ENCODE measurements at places on chromosomes 5 and 9.
A peak's percentile ranks its signal among the peaks of the same experiment; 100 is the strongest.

DNA sequence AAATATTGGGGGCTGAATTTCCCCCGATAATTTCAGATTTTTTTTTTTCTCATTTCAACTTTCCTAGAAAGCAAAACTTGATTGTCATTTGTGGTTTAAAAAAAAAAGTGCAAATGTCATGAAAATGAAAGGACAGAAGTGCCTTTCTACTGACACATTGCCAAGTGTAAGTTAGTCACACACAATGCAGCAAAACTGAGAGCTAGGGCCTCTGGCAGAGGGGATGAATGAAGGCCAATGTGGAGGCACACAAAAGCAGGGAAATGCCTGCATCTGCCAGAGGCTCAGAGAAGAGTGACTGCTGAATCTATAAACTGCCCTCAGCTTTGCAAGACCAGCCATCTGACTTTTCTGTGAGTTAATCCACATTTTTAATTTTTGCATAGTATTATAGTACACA lies 6.8 kb upstream of the IFNA5 start:
- DNase-seq = no peak

GRCh38 chr5:11650936-11651335 lies 253.3 kb downstream of the CTNND2 start:
- no peak for DNase-seq

- no peak for DNase-seq
Observed at GRCh38 chr5:3931976-3932375, 336.3 kb downstream of the IRX1 start.

- no peak for DNase-seq
Observed at GRCh38 chr9:115951977-115952376, 201.6 kb upstream of the PAPPA start.

DNA sequence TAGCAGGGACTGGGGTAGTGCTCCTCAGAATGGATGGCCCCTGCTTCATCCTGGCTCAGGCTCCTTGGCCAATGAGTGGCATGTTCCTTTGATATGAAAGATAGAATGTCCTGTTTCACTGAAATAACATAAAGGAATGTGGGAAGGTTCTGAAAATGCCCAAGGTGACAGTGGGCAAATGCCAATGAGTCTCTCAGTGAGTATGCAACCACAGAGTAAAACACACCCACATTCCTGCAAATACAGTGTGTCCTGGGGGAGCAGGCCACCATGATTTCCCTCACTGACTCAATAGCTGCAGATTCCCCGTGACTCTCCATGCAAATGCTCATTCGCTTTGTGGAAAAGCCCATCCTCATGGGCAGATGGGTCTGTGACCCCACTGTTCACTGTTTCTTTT lies 36.4 kb downstream of the ZNF366 start:
- no peak for DNase-seq

GRCh38 chr5:53560028-53560427 lies 411 bp upstream of the NDUFS4 start:
- DNase-seq = no peak

DNA sequence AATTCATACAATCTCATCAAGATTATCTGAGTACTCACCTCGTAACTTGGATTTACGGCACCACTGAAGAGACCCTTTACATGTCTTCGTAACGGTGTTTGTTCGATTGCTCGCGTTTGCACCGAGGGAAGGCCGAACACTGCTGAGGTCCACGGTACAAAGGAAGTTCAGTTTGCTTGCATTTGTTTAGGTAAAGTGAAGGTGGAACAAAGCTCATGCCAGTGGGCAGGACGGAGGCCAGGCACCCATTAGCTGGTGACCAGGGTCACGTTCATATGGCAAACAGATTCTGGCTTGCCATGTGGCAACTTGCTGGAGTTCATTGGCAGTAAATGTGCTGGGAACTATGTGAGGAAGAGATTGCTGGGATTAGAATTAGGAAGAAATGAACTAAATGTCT lies 164.8 kb downstream of the MACROH2A1 start:
- DNase-seq = no peak

DNA sequence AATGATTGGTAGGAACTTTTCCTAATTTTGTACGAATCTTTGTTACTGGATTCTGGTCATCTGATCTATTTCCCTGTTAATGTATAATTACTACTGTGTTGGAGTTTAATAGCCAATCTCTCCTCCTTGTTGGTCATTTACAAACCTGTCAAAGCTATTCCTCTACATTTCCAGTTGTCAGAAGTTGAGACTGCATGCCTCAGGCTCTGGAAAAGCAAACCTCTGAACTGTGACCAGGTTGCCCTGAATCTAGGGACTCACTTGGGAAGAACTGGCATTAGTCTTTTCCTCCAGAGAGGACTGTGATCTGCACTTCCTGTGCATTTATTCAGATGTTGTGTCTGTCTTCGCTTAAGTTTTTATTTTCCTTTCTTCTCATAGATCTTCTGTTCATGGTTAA lies 16.1 kb downstream of the PDLIM4 start:
- DNase-seq = no peak

- DNase-seq = no peak
Observed at GRCh38 chr5:100551183-100551582, 16.0 kb downstream of the FAM174A start.

DNA sequence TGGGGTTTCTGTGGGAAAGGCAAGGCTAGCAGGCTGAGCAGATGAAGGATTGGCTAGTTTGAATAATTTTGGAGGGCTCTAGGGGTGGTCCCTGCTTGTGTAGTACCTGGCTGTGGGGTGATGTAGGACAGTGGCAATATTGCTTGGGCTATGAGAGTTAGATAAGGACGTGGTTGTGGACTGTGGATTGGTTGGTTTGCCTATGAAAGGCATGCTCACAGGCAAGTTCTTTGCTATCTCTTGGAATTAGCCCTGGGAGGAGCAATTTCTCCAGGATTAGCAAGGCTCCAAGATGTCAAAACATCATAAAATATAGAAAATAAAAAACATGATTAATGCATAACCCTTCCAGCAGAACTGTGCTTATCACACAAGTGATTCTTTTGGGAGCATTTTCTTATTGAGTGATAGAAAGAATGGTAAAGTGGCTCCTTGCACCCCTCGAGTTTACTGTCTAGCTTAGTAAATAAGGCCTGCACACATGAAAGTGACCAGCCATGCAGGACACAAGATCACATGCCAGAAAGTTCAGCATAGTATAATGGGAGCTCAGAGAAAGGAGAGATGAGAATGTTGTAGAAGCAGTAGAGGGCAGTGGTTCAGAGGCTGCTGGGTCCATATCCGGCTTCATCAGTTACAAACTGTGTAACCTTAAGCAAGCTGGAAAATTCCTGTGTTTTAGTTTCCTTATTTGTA lies 13.8 kb downstream of the AOPEP start:
- no peak for DNase-seq

GRCh38 chr9:121909111-121909510 lies 184.0 kb downstream of the TTLL11 start:
- DNase-seq = no peak

- DNase-seq = no peak
Observed at GRCh38 chr5:163172540-163173338, 264.7 kb upstream of the CCNG1 start.

- DNase-seq = no peak
Observed at GRCh38 chr9:91198405-91198804, 163.3 kb downstream of the AUH start.

GRCh38 chr9:128323212-128323730 lies 632 bp downstream of the COQ4 start:
- DNase-seq = no peak

GRCh38 chr9:95343725-95344287 lies 26.3 kb upstream of the FANCC start:
- DNase-seq = no peak

- DNase-seq = no peak
Observed at GRCh38 chr5:14357851-14358250, 214.7 kb downstream of the TRIO start.

GRCh38 chr5:109769597-109770291 lies 80.0 kb downstream of the MAN2A1 start:
- DNase-seq = no peak

GRCh38 chr9:87089506-87089905 lies 142.2 kb upstream of the GAS1 start:
- DNase-seq = no peak

GRCh38 chr5:153572411-153573145 lies 82.1 kb downstream of the GRIA1 start:
- DNase-seq = no peak

DNA sequence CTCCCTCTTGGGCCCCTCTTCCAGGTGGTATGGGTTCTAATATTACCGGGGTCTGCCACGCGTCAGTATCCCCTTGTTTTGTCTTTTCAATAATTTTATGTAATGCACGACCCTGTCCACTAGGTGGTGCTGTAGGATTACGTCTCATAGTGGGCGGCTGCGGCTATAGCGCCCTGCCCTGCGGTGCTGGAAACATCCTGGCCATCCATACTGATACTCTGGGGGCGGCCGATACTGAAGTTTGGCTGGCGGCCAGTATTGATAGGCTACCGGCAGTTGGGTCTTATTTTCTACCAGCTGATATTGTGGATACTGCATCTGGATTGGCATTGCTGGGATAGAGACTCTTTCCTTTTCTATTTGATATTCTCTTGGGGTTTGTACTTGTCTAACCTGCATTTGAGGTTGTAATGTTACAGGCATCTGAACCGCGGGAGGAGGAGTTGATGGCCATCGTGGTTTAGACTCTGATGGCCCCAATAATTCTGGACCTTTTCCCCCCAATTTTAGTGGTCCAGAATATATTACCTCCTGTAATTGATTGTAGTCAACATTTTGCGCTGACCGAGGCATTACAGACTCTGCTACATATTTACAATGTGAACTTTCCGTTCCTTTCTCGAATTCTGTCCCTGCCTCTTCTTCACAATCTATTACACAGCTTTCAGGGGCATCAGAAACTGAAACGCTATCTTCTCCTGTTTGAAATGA lies 3.3 kb upstream of the TMEM141 start:
- peak; percentile 76 for DNase-seq

DNA sequence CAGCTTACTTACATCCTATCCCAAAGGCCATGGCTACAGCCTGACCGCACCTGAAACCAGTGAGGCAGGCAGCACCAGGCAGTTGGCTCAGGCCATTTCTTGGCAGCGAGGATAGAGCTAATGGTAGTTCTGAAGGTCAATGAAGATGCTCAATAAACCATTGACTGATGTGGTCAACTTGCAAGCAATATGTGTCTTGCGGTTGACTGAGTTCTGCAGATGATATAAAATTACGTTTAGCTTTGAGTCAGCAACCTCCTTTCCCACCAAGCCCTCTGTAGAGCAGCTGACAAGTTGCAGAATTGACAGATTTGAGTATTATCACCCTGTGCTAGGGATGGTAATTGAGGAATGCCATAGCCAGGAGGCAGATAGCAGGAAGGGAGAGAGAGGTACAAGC lies 189.0 kb upstream of the PUM3 start:
- DNase-seq = no peak

- DNase-seq = no peak
Observed at GRCh38 chr9:122526602-122527001, 491 bp downstream of the OR1N1 start.

DNA sequence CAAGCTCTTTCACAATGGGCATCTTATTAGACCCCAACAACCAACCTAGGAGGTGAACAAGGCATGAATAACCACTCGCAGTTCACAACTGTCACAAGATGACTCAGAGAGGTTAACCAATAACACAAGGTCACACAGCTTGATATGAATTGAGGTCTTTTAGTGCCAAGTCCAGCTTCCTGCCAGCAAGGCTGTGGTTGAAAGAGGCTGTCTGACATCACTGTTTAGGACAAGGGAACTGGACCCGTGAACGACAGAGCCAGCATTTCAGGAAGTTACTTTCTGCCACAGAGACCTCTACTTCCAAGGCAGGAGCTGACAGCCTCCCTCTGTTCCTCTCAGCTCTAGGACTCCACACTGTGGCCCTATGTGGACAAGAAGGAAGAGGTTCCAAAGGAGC lies 53.4 kb upstream of the ALDH1B1 start:
- DNase-seq = peak; percentile 44

DNA sequence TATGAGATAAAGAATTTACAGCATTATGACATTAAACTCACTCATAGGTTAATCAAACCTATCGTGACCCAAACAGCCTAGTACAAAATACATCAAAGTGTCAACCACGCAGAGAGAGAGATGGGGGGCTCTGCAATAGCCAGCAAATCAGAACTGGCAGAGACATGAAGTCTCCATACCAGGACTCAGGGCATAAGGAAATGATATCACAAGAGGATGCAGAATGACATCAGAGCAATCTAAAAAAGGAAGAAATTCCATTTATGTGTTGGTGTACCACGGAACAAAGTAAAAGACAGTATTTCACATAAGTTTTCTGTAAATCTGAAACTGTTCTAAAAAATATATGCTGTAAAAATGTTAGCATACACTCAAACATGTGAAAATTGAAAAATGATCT lies 24.6 kb downstream of the BICD2 start:
- DNase-seq = no peak

GRCh38 chr5:157558041-157558595 lies 17.5 kb downstream of the ADAM19 start:
- no peak for DNase-seq

- no peak for DNase-seq
Observed at GRCh38 chr5:14183187-14183939, 40.2 kb downstream of the TRIO start.

DNA sequence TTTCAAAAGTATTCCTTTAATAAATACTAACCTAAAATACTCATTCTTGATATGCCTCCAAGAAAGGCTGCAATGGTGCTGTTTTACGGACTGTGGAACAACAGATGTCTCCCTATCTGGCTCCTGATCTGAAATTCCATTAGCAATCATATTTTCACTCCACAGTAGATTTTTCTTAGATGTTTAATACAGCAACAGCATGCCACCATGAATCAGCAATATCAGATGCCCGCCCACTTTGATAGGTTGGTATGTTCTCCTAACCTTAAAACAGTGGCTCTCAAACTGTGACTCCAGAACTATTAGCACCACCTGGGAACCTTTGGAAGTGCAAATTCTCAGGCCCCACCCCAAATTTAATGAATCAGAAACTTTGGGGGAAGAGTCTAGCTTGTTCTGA lies 110.2 kb downstream of the MLLT3 start:
- DNase-seq = no peak

- DNase-seq = no peak
Observed at GRCh38 chr9:109512170-109512756, 14.2 kb upstream of the PTPN3 start.

- DNase-seq = no peak
Observed at GRCh38 chr9:107982001-107982400, 492.4 kb upstream of the KLF4 start.

DNA sequence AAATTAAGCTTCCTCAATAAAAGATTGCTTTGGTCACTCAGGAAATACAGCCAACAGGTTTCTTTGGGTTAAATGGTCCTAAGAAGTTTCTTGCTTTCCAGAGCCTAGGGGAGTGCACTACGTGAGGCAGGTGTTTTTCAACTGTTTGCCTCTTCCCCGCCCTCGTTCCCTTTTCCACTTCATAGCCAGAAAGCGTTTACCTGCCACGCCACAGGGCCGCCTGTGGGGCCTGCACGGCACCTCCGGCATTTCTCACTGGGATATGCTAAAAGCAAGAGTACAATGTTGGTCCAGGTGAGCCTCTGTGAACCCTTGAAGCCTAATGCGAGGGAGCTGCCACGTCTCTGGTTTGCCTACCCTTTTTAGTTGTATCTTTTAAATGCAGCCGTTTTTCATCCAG lies 167.6 kb upstream of the OTULINL start:
- DNase-seq = no peak
